8988T (cell line): ENCODE measurements at places on chromosomes 1 and 21.
A peak's percentile ranks its signal among the peaks of the same experiment; 100 is the strongest.

GRCh38 chr1:39886757-39887231, 3.5 kb upstream of the TRIT1 start:
- no peak for DNase-seq

- DNase-seq = no peak
Observed at GRCh38 chr1:92708368-92708950, 76.4 kb downstream of the EVI5 start.

- DNase-seq = no peak
Observed at GRCh38 chr1:94092210-94092613, 28.7 kb downstream of the ABCA4 start.

DNA sequence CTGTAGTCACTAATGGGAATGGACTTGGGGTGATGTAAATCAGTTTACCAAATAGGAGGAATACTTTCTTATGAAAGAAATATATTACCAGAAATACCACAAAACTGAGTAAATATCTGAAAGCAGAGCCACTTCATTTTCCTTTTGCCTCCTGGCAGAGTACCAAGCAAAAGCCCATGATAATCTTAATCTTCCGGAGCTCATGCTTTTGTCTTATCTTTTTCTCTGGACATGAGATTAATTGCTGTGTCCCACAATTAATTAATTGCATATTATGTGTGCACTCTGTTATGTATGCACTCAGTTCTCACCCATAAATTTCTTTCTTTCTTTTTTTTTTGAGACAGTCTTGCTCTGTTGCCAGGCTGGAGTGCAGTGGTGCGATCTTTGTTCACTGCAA, 94.1 kb upstream of the PDE4B start:
- no peak for DNase-seq

DNA sequence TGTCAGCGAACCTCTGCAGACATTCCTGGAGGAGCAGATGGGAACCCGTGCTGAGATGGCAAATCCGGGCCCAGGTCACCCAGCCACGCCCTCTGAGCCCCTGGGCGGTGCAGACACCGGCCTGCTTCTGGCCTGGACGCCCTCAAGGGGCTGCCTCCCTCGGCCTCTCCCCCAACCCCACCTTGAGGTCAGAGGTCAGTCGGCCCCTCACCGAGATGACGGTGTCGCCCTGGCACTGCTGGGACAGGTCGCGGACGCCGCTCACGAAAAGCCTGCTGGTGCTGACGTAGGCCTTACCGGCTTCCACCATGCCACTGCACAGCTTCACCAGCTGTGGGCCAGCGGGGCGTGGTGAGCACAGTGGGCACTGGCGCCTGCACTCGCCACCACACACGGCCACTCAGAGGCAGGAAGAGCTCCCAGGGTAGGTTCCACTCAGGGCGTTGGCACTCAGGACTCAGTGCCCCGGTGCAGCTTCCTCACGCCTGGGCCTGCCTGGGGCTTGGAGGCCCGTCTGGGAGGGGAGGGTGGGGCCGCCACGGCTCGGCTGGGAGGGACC, 4.7 kb downstream of the ACAP3 start:
- no peak for DNase-seq

- DNase-seq = no peak
Observed at GRCh38 chr1:204520834-204521709, 4.9 kb downstream of the MDM4 start.

- no peak for DNase-seq
Observed at GRCh38 chr1:17404034-17404684, 32.2 kb downstream of the PADI6 start.

GRCh38 chr21:33441489-33442477, 38.0 kb downstream of the TMEM50B start:
- DNase-seq = no peak

DNA sequence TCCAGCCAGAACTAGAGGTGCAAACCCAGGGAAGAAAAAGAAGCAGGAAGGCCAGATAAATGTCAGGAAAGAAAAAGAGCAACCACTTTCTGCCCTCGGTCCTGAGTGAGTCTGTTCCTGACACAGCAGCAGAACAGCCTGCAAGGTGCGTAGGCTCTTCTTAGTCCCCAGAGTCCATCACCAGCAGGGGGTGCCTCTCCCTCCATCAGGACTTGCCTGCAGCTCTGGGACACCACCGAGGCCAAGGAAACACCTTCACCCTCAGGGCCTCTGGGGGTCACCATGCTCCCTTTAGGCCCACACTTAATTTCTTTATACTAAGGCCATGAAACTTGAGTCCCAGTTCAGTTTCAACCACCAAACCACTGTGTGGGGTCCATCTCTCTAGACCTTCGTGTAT, 43.7 kb upstream of the NFASC start:
- DNase-seq = peak; percentile 87
